ENCODE measurements at places on chromosomes 3 and 15. TPM values are rescaled to one million over a fixed set of nuclear protein-coding genes. Genes with fewer than 3 reads are reported as not detected.

MAP3K13 gene
- 15.5 TPM for total RNA-seq

ZKSCAN7 gene
- total RNA-seq, result 4.8 TPM

RAD18 gene
- 6.8 TPM for total RNA-seq

CCDC39 gene
- total RNA-seq, result not detected

CD86 gene
- not detected for total RNA-seq

GPR27 gene
- total RNA-seq, result 0.26 TPM

PLA2G4D gene
- total RNA-seq, result not detected

IGF2BP2 gene
- total RNA-seq, result 39.6 TPM

ATP10A gene
- 14.9 TPM for total RNA-seq

TRANK1 gene
- 15.6 TPM for total RNA-seq

GPR15 gene
- total RNA-seq, result not detected

MASP1 gene
- total RNA-seq, result 1.7 TPM

ISLR2 gene
- 0.10 TPM for total RNA-seq

CHCHD6 gene
- total RNA-seq, result 12.1 TPM

MESP2 gene
- 0.66 TPM for total RNA-seq

BFSP2 gene
- not detected for total RNA-seq

All from smooth muscle cell of the pulmonary artery (primary cell).